ENCODE measurements at places on chromosomes 7 and 10.

DNA sequence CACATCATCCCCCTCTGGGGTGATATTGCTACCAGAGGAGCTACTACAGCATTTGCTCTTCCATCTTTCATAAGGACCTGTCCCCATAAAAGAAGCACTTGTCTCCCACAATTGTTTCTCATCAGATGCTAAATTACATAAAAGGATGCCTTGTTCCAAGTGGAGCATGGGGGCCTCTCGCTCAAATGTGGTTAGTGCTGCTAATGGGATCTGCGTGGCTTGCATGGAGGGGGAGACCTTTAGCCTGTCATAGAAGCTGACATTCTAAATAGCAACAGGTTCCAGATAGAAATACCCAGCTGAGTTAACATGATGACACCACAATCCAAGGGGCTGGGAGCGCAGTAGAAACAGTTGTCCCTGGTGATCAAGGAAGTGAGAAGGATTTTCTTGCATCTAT lies 257.9 kb downstream of the SFMBT2 start:
- no peak for DNase-seq

DNA sequence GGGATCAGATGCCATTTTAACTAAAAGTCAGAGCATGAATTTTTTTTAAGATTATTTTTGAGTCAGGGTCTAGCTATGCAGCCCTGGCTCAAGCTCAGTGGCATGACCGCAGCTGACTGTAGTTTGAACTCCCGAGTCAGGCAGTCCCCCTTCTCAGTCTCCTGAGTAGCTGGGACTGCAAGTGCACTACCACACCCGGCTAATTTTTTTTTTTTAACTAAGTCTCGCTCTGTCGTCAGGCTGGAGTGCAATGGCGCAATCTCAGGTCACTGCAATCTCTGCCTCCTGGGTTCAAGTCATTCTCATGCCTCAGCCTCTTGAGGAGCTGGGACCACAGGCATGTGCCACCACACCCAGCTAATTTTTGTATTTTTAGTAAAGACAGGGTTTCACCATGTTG lies 7.8 kb downstream of the TAS2R41 start:
- no peak for DNase-seq

DNA sequence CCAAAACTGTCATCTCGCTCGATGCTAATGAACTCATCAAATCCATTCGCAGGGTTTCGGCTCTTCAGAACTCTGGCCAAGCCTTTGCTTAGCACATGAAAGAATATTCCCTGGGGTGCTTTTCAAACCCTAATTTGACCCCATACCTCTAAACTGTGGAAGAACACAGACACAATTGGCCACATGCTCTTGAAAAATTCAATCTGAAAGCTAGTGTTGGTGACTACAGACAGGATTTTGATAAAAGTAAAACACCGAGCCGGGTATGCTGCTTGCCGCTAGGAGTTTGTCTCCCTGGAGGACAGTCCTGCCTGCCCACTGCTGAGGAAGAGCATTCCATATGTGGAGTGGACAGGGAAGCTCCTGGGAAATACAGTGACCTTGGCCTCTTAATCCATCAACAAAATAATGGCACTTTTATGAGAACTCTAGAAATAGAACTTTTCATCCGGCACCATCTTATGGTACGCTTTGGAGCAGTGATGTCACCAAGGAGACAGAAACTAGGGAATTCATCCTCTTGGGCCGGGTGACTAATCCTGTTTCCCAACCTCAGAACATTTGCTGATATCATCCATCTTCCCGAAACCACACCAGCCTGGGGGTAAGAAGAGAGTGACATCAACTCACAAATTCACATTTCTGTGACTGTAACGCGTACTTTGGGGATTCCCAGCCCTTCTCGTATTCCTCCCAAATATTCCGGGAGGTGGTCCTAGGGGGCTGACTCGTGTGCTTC lies 34.2 kb downstream of the MTURN start:
- DNase-seq: no peak

DNA sequence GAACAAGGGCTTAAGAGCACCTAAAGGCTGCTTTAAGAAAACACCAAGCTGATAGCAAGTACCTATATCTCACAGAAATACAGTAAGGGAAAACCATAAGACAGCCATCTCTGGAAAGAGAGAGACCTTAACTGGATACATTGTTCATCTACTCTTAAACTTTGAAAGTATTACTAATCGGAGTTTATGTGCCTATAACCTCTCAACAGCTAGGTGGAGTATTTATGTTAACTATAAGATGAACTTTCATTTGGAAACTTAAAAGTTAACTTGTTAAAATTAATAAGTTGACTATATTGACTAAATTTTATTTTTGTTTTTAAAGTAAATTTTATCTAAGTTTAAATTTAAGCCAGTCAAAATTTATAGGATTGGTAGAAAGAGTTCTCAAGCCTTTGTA lies 90.6 kb downstream of the USP6NL start:
- no peak for DNase-seq

DNA sequence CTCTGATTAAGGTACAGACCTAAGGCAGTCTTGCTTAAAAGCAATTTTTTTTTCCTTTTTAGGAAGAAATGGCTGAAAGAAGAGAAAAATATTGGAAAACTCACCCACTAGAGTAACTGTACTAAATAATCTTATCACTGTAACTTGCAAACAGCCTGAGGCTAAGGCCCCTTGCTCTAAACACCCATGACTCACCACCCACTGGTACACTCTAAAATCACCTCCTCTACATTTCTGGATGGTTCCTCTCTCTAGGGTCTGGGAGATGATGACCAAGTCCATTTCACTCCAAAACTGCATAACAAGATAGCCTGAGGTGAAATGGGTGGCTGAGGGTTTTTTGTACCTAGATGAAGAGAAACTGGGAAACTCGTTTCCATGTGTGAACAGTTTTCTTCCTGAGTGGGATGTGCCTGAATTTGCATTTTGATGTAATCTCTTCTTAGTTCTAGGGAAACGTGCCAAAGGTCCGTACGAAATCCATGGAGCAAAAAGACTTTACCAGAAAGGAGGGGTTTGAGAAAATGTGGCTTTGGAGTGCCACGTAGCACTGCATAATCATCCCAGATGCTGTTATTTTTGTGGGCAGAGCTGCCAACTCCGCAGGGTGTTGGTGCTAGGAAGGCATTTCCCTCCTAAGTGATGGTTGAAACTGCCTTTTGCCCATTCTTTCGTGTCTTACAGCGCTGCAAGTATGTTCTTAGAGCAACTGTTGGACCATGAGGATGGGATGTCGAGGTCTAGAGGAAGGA lies 113.5 kb upstream of the C10orf90 start:
- no peak for DNase-seq

DNA sequence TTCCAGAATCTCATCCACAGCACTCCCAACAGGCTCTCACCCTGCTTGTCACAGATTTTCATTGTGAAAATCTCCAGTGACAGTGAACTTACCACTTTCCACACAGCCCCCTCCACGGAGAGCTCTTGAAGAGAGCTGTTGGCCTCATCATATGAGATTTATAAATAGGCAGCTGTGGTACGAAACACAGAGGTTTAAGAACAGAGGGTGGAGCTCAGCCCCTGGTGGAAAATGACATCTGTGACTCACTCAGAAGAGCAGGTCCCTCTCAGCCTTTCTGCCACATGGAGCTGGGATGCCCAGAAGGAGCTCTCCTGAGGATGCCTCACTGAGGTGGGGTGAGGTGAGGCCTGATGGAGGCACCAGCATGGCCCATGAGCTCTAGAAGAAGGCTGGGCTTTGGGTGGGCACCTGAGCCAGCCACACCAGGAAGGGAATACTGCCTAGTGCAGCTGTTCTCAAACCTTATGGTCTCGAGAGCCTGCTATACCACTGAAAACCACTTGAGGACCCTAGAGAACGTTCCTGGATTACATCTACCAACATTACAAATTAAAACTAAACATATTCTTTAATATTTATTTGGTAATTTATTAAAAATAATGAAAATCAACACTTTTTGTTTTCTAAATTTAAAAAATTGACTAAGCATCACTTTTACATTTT lies 25.8 kb upstream of the EEPD1 start:
- no peak for DNase-seq

- DNase-seq: no peak
These were observed 6.4 kb downstream of the NOD1 start for GRCh38 chr7:30472081-30472783.

- no peak for DNase-seq
These were observed 12.8 kb downstream of the PRXL2A start for GRCh38 chr10:80421050-80421706.

Measured in RWPE2 (cell line).